ENCODE measurements at places on chromosomes 6 and 20. TPM values are rescaled to one million over a fixed set of nuclear protein-coding genes. Genes with fewer than 3 reads are reported as not detected.
A peak's percentile ranks its signal among the peaks of the same experiment; 100 is the strongest.

DNA sequence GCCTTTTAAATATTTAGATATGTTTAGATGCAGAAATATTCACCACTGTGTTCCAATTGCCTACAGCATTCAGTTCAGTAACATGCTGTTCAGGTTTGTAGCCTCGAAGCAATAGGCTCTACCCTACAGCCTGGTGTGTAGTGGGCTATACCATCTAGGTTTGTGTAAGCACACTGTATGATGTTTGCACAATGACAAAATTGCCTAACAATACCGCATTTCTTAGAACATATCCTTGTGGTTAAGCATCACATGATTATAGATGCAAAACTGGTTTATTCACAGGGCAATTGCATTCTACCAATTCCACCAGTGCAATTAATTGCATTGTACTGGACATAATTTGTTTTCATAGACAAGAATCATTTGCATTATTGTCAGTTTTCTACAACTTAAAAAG is 7.9 kb upstream of the SLC22A16 start:
- DNase-seq: no peak
- H3K36me3 ChIP-seq: no peaks in the 10 kb centered on the region
- no peak overlapping the region for H3K4me3 ChIP-seq
- no peaks in the 10 kb centered on the region for H3K4me1 ChIP-seq
- H3K27me3 ChIP-seq: no peaks in the 10 kb centered on the region
- no peak overlapping the region for H3K27ac ChIP-seq

DNA sequence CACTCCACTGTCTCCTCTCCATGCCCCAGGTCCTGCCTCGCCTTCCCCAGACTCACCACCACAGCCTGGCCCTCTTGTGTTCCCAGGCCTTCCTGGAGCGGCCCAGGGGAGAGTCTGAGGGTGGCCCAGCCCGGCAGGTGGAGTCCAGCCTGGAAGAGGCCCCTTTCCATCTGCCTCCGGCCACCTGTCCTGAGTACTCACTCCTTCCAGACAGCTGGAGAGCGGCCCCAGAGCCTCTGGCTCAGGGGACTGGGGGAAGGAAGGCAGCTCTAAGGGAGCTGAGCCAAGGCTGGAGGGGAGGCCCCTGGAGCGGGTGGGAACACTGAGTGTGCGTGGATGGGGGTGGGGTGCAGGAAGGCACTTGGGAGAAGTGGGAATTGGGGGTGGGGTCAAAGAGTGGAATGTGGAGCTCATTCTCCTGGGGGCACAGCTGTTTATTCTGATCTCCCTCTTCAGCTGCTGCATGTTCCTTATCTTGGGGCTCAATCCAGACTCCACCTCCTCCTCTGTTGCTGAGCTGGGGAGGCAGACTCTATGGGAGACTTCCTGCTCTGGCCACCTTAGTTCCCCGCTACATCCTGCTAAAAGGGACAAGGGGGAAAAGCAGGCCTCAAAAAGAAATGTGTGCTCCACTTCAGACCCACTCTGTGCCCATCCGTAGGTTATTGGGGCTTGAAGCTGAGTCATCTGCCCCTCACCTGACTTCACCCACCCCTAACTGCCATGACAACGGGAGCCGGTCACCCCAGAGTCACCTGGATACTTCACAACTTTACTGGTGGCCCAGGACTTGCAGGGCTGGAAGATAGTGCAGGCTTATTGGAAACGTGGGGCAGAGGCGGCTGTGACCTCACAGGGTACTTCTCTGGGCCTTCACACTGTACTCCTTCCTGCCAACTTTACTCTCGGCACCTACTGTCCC is 19.5 kb upstream of the TAF8 start:
- H3K27me3 ChIP-seq: no peaks in the 10 kb centered on the region
- no peak overlapping the region for H3K27ac ChIP-seq
- H3K4me3 ChIP-seq: no peak overlapping the region
- peak; percentile 42 for DNase-seq

- DNase-seq: no peak
- no peaks in the 10 kb centered on the region for H3K4me1 ChIP-seq
- H3K27me3 ChIP-seq: no peaks in the 10 kb centered on the region
- H3K4me3 ChIP-seq: no peak overlapping the region
Measured at GRCh38 chr6:66896415-66896814, 1189.4 kb upstream of the EYS start.

TSBP1 gene
- total RNA-seq: not detected

- H3K4me3 ChIP-seq: no peak overlapping the region
- H3K27me3 ChIP-seq: no peaks in the 10 kb centered on the region
- no peaks in the 10 kb centered on the region for H3K36me3 ChIP-seq
- H3K27ac ChIP-seq: no peak overlapping the region
Measured at GRCh38 chr6:18413381-18413780, 26.2 kb downstream of the RNF144B start.

TXLNB gene
- 0.66 TPM for total RNA-seq

DNA sequence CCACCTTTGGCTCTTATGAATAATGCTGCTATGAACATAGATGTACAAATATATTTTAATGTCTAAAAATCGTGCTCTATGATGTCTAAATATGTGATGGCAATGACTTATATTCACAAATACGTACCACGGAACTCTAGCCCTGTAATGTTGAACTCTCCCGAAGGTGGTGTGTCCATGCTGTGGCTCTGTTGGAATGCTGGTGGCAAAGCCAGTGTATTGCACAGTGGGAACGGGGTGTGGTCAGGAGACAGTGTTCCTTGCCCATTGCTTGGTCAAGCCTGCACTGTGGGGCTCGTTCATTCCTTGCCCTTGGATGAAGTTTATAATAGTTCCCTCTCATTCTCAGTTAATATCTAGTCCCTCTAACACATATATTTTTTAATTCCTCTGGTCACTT is 109.6 kb downstream of the MTHFD1L start:
- H3K27me3 ChIP-seq: no peaks in the 10 kb centered on the region
- H3K36me3 ChIP-seq: no peaks in the 10 kb centered on the region
- H3K4me3 ChIP-seq: no peak overlapping the region
- H3K4me1 ChIP-seq: no peaks in the 10 kb centered on the region
- no peak for DNase-seq
- no peak overlapping the region for H3K27ac ChIP-seq

- DNase-seq: no peak
- H3K36me3 ChIP-seq: no peaks in the 10 kb centered on the region
- no peak overlapping the region for H3K4me3 ChIP-seq
- H3K27ac ChIP-seq: no peak overlapping the region
- H3K4me1 ChIP-seq: no peaks in the 10 kb centered on the region
Measured at GRCh38 chr6:46963626-46964025, 41.9 kb upstream of the ADGRF5 start.

EDN1 gene
- 16.6 TPM for total RNA-seq

All from kidney (tissue), 22 donors.